ENCODE measurements at places on chromosomes 16 and 17. TPM values are rescaled to one million over a fixed set of nuclear protein-coding genes. Genes with fewer than 3 reads are reported as not detected.

Gene ZNF423
- total RNA-seq, result 2.3 TPM

Gene NFATC2IP
- total RNA-seq, result 10.5 TPM

Gene KCNAB3
- 0.15 TPM for total RNA-seq

Gene SPATA33
- total RNA-seq, result 1.1 TPM

Gene TLCD3B
- not detected for total RNA-seq

Gene NLGN2
- 3.7 TPM for total RNA-seq

Gene CD300H
- not detected for total RNA-seq

Gene P2RX5
- total RNA-seq, result 0.38 TPM

Gene SSTR5
- total RNA-seq, result not detected

Gene SLFN12L
- under 0.01 TPM for total RNA-seq

Gene PRSS22
- not detected for total RNA-seq

Gene SDR42E1
- 0.08 TPM for total RNA-seq

Gene HAS3
- total RNA-seq, result 1.3 TPM

Gene NACA2
- total RNA-seq, result not detected

Gene LIG3
- total RNA-seq, result 43.3 TPM

Gene IL17C
- not detected for total RNA-seq

Gene NT5C3B
- total RNA-seq, result 66.8 TPM

Gene CD79B
- not detected for total RNA-seq

Gene METTL2A
- total RNA-seq, result 7.4 TPM

Gene IL34
- 8.4 TPM for total RNA-seq

Gene UMOD
- total RNA-seq, result not detected

Gene HOXB8
- not detected for total RNA-seq

Gene RAB34
- total RNA-seq, result 204 TPM
